ENCODE measurements at places on chromosomes 13 and 19. TPM values are rescaled to one million over a fixed set of nuclear protein-coding genes. Genes with fewer than 3 reads are reported as not detected.

The BCL3 gene
- 10.9 TPM for total RNA-seq

DNA sequence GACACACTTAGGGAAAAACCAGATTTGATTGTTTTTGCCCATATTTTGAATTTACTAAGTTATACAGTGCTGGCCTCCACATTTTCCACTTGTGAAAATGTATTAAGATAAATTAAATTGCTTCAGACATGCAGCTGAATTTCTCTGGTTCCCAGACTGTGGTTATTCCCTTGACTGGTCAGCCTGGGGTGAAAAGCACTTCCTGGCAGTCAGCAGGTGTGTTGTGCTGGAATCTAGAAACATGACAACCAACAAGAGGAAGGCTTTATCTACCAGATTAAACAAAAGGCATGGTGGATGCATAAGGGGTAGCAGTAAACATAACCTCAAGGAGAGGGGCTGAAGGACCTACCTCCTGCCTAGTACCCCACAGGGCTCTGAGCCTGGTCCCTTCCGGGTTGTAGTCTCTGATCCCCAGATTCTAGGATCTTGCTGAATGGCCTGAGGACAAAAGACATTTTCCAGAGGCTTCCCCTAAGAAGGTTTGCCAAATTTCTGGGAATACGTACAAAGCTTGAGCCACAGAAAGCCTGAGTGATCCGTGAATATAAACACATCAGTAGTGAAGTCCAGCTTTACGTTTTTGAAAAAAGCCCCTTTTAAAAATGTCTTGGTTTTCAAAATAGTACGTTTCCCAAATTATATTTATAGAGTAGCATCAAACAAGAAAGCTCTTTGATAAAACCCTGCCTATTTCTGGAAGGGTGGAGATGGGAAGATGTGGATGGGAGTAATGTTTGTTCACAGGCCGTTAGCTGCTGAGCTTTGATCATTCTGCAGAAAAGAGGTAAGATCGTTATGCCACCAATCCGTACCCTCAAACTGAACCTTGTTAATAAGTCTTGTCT lies 133.4 kb downstream of the LACC1 start:
- DNase-seq = no peak

- DNase-seq = no peak
Measured at GRCh38 chr19:10923260-10924112, 5.0 kb downstream of the YIPF2 start.

DNA sequence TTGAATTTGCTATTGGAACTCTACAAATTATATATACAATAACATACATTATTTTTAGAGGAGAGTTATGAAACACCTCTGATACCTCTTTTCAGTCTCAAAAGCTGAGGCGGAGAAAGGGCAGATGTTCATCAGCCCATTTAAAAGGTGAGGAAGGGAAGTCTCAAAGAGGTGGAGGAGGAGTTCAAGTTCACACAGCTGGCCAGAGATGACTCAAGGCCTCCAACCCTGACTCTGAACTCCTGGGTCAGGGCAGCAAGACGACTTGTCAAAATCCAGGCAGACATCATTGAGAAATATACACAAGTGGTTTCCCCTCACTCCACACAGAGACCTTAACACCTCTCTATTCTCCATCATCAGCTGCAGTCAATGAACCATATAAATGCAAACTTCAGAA lies 2.1 kb downstream of the SIAH3 start:
- DNase-seq = no peak

DNA sequence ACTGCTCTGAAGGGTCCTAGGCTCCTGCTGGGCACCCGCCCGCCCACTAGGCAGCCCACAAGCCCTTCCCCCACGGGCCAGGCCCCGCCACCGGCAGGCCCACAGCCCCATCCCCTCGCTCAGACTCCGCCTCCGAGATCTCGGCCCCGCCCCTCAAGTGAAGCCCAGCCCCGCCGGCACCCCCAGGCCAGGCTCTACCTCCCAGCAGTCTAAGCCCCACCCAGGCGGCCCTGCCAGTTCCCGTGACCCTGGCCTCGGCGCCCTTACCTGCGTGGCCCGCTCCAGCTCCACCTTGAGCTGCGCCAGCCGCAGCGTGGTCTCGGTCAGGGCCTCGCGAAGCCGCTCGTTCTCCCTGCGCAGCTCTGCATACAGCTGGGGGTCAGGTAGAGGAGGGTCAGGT lies 16.3 kb downstream of the EPS8L1 start:
- no peak for DNase-seq

- DNase-seq = no peak
Measured at GRCh38 chr13:41603917-41604316, 146.6 kb downstream of the RGCC start.

The FGF21 gene
- not detected for total RNA-seq

DNA sequence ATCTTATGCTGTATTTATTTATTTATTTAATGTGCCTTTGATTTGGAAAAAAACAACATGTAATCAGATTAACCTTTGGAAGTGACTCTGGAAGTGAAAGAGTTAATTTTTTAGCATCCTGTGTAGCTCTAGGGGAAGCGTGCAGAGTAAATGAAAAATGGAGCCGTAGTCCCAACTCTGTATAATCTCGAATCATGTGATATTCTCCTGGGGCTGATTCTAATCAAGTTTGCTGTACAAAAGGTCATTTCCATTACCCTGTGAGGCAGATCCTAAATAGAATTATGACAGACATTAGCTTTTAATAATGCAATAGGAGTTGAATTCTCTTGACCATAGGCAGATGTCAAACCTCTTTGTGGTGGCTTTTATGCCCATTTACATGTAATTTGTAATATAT lies 238.6 kb upstream of the CSNK1A1L start:
- no peak for DNase-seq

GRCh38 chr13:40706439-40706838 lies 40.0 kb upstream of the FOXO1 start:
- DNase-seq = no peak

DNA sequence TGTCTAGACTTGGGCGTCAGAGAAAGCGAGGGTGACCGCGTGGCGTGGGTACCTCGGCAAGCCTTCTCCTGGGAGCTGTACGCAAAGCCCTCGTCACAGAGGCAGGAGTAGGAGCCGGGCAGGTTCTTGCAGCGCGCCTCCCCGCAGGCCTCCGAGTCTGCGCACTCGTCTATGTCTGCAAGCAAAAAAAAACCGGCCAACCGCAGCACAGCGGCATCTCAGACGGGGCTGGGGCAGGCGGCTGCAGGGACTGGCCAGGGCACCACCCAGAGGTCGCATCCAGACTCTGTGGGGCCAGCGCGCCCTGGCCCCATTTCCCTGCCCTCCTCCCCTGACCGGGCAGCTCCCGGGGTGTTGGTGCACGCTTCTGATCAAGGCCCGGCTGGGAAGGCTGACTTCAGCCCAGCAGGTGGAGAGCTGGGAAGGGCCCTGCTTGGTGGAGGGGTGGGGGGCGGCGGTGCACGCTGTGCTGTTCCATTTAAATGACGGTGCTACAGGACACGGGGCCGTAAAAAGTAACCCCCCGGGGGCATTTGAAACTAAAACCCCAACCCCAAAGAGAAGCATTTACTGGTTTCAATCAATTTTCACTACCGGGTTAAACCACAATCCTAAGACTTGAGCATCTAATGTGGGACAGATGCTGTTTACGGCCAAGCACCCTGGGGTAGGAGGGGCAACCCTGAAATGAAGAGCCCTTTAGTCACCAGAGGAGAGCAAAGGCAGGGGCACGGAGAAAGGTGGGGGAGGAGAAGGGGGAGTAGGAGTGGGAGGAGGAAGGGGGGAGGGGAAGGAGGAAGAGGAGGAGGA lies 28.2 kb downstream of the GAS6 start:
- no peak for DNase-seq

GRCh38 chr13:110187641-110188161 lies 119.3 kb downstream of the COL4A1 start:
- no peak for DNase-seq

DNA sequence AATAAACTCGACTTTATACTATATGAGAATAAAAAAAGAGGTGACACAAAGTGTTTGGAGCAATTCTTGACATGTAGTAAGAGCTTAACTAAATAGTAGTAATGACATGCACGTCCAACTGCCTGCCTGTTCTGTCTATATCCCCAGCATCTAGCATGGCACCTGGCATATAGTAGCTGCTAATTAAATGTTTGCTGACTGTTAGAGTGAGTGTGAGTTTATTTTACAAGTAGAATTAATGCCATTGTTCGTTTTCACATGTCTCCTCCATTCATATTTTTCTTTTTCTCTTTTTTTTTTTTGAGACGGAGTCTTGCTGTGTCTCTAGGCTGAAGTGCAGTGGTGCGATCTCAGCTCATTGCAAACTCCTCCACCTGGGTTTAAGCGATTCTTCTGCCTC lies 38.4 kb upstream of the RNF113B start:
- DNase-seq = no peak

- DNase-seq = peak; percentile 94
Measured at GRCh38 chr19:14366529-14366928, 14.7 kb upstream of the ADGRE5 start.

The ANKRD24 gene
- total RNA-seq = 1.9 TPM

The KANK3 gene
- total RNA-seq = 6.3 TPM

DNA sequence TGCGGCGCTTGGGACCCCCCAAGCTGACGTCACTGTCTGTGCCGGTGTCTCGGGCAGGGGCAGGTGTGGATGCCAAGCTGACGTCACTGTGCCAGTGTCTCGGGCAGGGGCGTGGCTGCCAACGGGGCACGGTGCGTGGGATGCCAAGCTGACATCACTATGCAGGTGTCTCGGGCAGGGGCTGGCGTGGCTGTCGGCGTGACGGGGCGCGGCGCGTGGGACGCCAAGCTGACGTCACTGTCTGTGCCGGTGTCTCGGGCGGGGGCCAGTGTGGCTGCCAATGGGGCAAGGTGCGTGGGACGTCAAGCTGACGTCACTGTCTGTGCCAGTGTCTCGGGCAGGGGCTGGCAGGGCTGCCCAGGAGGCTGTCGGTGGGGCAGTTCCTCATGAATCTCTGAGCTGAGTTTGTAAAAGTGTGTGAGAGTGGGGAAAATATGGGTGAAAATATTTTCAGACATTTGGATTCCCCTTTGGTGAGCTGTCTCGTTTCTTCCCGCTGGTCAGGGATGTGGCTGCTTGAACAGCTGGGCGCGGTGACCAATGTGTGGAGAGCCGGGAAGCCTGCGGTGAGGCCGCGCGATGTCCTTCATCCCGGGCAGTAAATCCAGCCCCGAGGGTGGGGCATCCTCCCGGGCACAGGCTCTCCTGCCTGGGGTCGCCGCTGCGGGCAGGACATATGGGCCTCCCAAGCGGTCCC lies 25.2 kb downstream of the MCF2L start:
- no peak for DNase-seq

GRCh38 chr13:45402641-45403040 lies 15.5 kb downstream of the SLC25A30 start:
- DNase-seq = no peak

GRCh38 chr19:8243146-8243545 lies 34.0 kb downstream of the CERS4 start:
- DNase-seq = no peak

DNA sequence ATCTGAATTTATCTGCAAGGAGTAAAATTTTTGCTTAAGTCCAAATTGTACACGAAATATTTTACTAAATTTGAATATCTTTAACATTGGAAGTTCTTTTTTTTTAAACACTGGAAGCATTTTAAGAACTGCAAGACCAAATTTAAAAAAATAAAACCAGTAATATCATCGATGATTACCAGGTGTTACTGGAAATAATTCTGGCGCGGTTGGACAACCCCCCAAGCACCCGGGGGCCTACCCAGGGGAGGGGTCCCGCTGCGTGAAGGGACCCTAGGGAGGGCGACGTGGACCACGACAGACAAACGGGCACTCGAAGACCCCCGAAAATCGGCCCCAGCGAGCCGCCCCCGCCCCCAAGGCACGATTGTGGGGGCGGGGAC lies 12.6 kb upstream of the JSRP1 start:
- no peak for DNase-seq

The AMER2 gene
- total RNA-seq = not detected

DNA sequence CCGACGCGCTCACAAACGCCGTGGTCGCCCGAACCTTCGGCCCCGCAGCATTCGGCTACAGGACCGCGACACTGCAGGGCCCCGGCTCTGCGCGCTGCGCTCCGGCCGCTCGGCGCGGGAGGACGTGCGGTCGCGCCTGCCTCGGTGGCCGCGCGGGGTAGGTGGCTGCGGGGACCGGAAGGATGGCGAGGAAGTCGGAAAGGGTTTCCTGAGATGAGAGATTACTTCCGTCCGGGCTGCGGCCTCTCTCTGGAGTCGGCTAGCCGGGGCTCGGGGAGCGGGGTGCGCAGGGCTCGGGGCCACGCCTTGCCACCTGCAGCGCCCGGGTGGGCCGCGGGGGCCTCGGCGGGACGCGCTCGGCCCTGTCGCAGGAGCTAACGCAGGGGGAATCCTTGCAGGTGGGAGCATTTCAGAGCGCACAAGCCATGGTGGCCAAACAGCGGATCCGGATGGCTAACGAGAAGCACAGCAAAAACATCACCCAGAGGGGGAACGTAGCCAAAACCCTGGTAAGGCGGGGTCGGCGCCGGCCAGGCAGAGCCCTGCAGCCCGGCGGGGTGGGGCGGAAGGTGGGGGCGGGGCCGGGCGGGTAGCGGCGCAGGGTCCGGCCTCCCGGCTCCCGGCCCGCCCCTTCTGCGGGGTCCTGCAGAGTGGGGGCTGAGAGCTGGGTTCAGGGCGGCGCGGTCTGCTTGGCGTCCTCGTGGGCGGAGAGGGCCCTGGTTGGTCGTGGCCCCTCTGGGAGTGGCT lies at the start of gene SERP2:
TSS of gene SERP2 (plus strand) at position 224 of the 747 bp plus-strand sequence. CDS start at position 426, 202 bp downstream.
- DNase-seq = no peak

The CDX2 gene
- not detected for total RNA-seq

The NKPD1 gene
- total RNA-seq = 1.2 TPM

- no peak for DNase-seq
Measured at GRCh38 chr13:34391076-34391475, 551.0 kb upstream of the NBEA start.

GRCh38 chr13:49472186-49472585 lies 23.6 kb upstream of the PHF11 start:
- no peak for DNase-seq

The SHISA7 gene
- not detected for total RNA-seq

DNA sequence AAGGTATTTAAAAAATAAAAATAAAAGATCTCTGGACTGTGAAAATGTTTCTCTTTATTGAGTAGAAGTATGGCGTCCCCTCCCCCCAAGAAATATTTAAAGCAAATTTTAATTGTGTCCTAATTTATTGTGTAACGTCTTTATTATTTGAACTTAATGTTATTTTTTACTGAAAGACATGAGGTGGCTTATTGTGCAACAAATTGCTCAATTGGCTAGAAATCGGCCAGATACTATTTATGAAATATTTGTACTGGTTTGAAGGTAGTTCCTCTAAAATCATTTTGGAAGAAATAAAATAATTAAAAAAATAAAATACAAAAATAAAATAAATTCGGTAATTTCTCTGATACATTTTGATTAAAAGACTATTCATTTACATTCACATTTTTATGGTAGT lies 162.3 kb downstream of the DACH1 start:
- DNase-seq = no peak

All from CD4-positive, alpha-beta memory T cell (primary cell).